ENCODE measurements at places on chromosomes 11 and 22. TPM values are rescaled to one million over a fixed set of nuclear protein-coding genes. Genes with fewer than 3 reads are reported as not detected.

Gene C11orf65
- 0.21 TPM for total RNA-seq

Gene FANCF
- total RNA-seq = 7.7 TPM

Gene OR52I1
- not detected for total RNA-seq

Gene MAPK8IP1
- 6.0 TPM for total RNA-seq

Gene GRIK4
- total RNA-seq = not detected

Gene PRAME
- 117 TPM for total RNA-seq

Gene MRE11
- total RNA-seq = 13.1 TPM

Gene FAT3
- 0.67 TPM for total RNA-seq

Gene RFPL3
- total RNA-seq = not detected

Gene LRRC10B
- total RNA-seq = 0.14 TPM

Gene C11orf87
- 0.05 TPM for total RNA-seq

Gene MOGAT2
- total RNA-seq = not detected

Gene UBTFL1
- not detected for total RNA-seq

Gene SCN4B
- total RNA-seq = 0.06 TPM
